ENCODE measurements at places on chromosomes 5 and 9.
A peak's percentile ranks its signal among the peaks of the same experiment; 100 is the strongest.

DNA sequence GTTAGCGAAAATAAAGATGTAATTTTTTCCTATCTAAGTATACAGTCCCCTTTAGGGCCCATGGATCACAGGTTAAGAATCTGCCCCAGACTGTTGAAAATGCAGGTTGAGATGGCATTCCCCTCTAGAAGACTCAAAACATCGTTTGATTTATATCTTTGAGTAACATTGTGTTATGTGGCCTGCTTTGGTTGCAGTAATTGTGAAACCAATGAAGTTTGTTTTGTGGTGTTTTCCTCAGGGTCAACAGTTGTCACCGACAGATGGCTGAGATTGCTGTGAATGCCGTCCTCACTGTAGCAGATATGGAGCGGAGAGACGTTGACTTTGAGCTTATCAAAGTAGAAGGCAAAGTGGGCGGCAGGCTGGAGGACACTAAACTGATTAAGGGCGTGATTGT lies 7.8 kb downstream of the CCT5 start:
- DNase-seq, result no peak

DNA sequence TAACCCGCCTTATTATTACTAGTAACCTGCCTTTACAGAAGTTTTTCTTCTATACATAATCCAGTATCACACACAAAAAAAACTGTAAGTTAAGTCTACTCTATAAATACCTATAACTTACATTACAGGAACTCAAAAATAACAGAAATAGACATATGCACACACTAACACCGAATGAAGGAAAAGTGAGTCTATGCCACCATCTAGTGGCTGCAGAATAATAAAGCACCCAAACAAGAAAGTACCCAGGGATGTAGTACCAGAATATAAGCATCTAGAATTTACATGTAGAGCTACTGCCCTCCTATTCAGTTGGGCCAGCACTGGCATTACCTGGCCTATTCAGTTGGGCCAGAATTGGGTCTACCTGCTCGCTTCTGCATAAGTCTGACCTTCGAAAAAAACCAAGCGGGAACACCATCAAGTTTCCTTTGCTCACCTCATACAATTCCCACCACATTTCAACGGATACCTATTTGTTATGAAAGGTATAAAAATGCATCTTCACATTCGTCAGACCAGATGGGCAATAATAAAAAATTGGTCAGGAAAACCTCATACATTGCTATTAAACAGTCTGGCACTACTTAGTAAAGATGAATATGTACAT lies 4.0 kb upstream of the NIPSNAP3A start:
- no peak for DNase-seq

DNA sequence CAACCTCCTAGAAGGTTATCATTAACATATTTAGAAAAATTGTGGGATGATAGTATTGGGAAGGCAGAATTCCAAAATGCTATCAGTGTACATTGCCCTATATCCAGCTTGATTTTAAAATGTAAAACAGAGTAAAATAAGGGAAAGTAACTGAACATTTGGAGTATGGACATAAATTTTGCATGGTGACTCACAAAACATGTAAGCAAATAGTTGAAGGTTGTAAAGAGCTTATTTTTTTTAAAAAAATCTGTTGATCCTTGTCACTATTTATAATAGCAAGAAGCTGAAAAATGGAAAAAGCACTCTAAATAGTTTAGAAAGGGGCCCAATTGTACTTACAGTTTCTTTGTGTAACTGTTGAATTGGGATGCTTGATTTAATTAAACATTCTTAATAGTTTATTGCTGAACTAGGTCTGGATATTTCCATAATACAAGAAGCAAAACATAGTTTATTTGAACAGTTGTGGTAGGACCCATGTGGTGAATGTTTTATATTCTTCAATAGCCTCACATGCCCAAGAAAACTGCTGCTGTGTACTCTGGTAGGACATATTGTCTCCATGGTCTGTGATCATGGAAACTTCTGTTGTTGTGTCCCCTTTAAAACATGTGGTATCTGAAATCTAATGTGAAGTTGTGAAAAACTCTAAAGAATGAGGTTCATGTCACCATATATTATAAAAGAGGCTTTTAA lies 82.4 kb downstream of the NNT start:
- no peak for DNase-seq

- DNase-seq, result no peak
These were observed 214.4 kb upstream of the PAPPA start for GRCh38 chr9:115939065-115939765.

- no peak for DNase-seq
These were observed 40.1 kb downstream of the GRIA1 start for GRCh38 chr5:153530357-153531143.

DNA sequence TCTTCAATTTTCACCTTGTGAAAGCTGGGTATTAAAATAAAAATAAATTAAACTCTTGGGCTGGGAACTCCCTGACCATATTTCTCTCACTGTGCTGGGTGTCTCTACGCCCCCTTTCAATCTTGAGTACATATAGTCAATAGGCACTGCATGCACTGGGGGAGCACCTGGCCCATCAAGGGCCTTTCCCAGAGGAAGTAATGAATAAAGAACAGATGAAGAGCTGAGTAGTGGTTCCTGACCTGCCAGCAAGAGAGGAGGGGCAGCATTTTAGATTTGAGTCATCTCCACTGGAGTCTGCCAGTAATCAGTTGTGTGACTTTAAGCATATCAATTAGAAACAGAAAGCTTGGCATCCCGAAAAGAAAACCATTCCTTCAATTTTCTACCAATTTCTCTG lies 6.2 kb downstream of the MAPKAP1 start:
- peak; percentile 20 for DNase-seq

DNA sequence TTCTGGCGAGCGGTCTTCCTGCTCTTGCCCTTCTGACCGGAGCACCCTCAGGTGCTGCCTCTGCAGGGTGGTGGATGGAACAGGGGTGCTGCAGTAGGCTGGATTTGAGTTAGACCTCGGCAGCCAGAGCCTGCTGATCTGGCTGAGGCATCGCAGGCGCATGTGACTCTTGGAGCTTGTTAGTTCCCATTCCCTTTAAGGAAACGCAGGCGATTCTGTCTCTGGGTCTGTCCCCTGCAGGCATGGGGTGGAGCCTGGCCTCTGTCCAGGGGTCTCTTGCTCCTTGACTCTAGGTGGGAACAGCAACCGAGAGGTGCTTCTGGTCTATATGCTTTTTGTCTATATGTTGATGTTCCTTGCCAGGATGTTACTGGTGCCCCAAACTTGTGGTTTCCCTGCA lies 3.1 kb downstream of the WNK2 start:
- no peak for DNase-seq

DNA sequence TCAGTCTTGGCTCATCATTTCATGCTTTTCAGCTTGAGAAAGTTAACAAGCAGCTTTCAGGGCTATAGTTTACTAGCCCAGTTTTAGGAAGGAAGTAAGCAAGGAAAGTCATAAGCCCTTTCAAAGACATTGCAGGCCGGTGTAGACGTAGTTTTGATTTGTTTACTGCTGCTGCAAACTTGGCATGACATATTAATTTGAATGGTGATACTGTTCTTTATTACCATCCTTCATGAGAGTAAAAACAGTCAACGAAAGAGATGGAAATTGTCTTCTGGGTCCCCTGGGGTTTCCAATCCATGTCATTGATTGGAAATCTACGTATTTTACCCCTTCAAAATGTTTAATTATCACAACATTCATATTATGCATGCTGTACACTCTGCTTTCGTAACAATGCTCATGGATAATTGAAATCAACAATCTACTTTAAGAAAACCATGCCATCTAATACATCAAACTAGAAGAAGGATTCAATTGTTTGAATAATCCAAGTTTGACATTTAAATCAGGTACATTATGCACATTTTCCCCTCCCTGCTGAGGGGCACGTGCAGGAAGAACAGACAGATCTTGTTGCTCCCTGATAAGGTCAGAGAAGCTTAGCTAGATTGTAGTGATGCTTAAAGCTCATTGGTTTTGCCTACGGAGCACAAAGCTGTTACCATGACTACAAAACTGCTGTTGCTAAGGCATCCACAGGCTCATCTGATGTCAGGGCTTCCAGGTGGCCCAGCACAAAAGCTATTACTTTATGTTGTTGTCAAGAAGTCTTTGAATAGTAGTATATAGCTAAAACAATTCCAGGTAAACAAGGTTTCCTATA lies 139.9 kb upstream of the PRLR start:
- no peak for DNase-seq
